ENCODE measurements at places on chromosomes 7 and 10. TPM values are rescaled to one million over a fixed set of nuclear protein-coding genes. Genes with fewer than 3 reads are reported as not detected.

DNA sequence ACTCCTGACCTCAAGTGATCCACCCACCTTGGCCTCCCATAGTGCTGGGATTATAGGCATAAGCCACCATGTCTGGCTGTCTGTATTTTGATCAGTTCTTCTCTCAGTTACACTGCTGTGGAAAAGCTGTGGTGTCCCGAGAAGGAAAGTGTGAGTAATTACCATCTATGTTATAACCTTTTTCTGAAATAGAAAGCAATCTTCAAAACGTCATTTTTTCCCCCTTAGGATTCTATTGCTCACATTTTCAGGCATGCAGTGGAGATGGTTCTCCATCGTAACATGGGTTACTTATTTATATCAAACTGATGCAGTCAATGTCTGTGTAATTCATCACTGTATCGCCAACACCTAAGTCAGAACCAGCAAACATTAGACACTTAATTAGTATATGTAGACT, 103.5 kb upstream of the FAM3C start:
- no peak for DNase-seq

The FEZF1 gene
- not detected for total RNA-seq

GRCh38 chr10:103843045-103843444, 12.3 kb downstream of the SH3PXD2A start:
- DNase-seq: no peak

DNA sequence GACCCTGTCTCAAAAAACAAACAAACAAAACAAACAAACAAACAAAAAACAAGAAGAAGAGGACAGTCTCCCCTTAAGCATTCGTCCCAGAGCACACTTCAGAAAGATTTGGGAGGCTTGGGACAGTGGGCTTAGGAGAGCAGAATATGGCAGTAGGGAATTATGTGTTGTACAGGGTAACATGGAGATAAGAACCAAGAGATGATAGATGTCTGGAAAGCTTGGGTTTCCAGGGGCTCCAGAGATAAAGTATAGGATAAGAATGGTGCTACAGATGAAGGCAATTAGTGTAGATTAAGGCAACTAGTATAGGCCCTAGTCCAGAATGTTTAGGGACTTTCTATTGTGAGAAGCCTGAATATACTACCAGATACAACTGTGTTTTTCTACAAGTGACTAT, 934.9 kb upstream of the AUTS2 start:
- DNase-seq: no peak

DNA sequence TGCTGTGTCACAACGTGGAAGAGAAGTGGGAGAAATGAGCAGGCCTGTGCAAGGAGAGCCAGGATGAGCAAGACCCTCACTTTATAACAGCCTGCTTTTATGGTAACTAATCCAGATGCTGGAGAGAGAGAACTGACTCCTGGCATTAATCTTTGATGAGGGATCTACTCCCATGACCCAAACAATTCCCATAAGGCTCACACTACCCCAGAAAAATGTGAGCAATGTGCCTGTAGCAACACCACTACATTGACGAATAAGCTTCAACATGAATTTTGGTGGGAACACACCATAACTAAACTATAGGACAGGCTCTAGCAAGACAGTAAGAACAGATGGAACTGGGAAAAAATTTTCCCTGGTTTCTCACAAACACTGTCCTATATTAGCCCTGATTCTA, 173.6 kb upstream of the PRSS58 start:
- no peak for DNase-seq

The FRMD4A gene
- total RNA-seq: 27.5 TPM

The TMEM130 gene
- total RNA-seq: 1.1 TPM

DNA sequence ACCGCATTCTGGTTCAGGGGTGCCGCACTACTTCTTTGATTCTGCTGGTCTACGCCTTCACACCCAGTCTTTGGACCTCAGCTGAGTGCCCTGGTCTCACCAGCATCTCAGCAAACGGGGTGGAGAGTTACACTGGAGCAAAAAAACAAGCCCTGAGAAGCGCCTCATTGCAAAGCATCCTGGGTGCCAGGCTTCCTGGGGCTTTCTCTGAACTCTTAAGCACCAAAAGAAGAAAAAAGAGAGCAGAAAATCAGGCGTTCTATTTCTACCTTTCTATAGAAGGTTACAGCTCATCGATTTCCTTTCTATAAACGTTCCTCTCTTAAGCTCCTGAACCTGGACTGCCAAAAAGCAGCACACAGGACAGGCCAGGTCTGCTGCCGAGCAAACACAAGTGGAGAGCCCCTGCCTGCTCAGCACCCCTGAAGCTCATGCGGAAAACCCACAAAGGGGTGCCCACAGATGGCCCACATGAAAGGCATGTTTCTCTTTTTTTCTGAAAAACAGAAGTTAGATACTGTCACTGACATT, 217.9 kb downstream of the SFMBT2 start:
- DNase-seq: no peak

DNA sequence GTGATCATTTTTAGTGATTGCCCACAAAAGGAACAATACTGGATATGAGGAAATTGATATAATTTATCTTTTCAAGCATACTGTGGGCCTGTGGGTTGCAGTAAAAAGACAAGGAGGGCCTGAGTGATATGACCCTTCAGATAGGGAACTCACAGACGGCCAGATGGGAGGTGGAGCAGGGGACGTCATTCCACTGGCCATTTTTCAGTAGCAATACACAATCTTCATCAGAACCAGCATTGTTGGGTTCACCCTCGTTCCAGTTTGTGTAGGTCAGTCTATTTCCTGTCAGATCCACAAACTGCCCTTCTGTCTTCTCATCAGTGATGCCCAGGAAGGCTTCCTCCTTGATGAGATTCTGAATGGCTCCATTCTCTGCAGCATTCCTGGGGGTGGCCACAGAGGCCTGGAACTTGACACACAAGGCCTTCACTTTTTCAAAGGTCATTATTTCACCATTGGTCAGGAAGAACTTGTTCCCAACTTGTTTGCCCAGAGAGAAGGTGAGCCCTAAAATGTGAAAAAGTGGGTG, 4.5 kb downstream of the MBL2 start:
- DNase-seq: no peak

DNA sequence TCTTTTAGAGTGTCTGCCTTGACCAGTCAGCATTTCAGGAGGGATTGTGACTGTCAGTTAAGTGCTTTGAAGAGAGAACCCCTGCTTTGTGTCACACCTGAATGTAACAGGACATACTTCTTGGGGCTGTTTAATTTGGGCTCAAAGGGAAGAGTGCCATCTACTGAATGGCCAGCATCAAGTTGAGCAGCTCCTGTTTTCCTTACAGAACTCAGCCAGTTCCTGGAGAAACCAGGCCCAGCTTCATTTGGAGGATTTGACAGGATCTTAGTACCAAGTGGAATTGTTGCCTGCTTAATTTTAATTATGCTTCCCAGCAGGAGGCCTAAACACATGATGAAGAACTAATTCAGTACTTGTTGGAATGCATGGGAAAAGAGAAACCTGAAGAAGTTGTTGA, 8.3 kb downstream of the ADD3 start:
- DNase-seq: peak; percentile 28

DNA sequence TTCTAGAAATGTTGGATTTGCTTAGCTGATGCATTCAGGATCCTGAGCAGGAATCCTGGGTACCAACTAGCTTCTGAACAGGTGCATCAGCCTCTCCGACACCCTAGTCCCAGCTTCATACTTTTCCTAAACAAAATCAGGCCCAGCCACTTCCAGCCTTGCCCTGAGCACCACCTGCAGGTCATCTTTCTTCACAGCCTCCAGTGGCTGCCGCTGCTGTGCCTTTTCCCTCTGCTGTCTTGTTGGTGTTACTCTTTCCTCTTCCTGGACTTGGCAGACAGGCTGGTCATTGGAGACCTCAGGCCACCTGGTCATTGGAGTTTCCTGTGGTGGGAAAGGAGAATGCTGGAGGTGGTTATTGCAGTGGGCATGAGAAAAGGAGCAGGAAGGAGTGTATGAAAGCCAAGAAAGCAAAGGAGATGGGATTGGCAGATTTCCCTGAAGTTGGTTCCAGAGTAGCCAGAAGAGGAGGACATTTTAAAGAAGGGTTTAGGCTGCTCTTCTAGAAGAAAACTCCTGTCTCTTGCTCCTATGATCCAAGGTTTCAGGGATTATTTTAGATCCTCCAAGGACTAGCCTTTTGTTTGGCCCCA, 48.2 kb upstream of the NFKB2 start:
- DNase-seq: peak; percentile 38

DNA sequence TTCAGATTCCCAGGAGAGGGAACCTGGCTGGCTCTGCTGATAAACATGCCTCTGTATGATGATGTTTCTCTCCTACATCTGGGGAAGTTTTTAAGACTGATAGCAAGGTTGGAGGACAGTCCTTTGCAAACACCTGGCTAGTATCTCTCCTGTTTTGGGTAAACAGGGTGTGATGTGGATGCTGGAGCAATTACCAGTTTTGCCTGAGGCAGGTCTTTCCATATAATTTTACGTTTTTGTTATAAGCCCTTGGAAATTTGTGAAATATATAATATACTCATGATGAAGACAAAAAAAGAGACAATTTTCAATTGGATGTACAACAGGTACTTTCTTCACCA, 138.6 kb downstream of the ADAM22 start:
- DNase-seq: no peak

GRCh38 chr7:142927085-142927745, 6.3 kb downstream of the TRPV5 start:
- no peak for DNase-seq

DNA sequence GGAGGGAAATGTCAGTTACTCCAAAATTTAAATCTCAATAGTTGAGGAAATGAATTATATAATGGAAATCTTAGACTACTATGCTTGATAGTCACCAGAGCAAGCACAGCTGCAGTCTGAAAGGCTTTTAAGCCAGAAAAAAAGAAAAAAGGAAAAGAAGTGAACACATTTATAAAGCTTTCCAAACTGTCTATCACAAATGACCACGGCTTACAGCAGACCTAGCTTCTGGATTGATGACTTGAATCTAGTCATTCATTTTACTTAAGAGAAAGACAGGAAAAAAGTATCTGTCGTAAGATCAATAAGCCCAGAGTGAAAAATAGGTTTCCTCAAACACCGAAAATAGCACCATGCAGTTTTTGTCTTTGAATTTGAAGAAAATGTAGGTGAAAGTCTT, 67.9 kb upstream of the OGDHL start:
- DNase-seq: no peak

- no peak for DNase-seq
Measured at GRCh38 chr7:117076426-117076943, 123.2 kb downstream of the ST7 start.

- no peak for DNase-seq
Measured at GRCh38 chr7:2824026-2824677, 20.0 kb downstream of the GNA12 start.

The ITIH5 gene
- total RNA-seq: under 0.01 TPM

- peak; percentile 72 for DNase-seq
Measured at GRCh38 chr7:17706734-17707133, 233.6 kb downstream of the SNX13 start.

The FAS gene
- 53.8 TPM for total RNA-seq

GRCh38 chr7:113331155-113331898, 213.0 kb upstream of the SMIM30 start:
- DNase-seq: no peak

The ZNF503 gene
- total RNA-seq: 0.83 TPM

GRCh38 chr7:42070068-42070467, 166.9 kb downstream of the GLI3 start:
- DNase-seq: peak; percentile 37

GRCh38 chr7:132881317-132881716, 200.6 kb downstream of the CHCHD3 start:
- DNase-seq: no peak

DNA sequence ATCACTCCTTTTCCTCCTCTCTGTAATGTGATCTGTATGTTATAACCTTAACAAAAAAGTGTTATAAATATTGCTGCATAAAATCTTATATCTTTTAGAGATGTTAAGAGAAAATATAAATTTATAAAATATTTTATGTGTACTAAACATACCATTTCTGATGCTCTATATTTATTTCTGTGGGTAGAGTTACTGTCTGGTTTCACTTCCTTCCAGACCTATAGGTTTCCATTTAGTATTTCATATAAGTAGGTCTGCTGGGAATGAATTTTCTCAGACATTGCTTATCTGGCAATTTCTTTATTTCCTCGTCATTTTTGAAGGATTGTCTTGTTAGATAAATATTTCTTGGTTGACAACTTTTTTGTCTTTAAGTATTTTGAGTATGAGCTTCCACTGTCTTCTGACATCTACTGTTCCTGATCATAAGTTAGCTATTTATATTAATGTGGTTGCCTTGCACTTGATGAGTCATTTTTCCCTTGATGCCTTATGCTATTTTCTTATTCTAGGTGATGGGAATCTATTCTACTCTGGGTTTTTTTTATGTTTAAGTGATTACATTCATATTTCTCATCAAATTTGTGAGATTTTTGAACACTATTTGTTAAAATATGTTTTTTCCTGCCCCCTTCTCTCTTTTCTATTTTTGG, 11.2 kb upstream of the THSD7A start:
- DNase-seq: no peak

DNA sequence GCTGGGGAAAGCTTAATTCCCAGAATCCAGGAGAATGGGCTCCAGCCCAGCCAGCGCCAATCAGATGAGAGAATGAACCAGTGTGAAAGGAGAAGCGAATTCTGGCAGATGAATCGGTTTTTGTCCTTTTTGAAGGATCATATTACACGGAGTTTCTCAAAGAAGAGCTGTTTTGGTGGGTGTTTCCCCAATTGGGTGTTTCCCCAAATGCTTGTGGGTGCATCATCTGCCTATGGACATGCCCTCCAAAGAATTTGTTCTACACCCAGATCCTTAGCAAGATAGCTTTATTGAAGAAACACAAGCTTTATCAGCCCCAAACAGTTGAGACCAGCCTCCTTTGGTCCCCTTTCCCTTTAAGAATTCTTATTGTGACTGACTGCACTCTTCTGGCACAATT, 186.5 kb upstream of the GPR26 start:
- no peak for DNase-seq

DNA sequence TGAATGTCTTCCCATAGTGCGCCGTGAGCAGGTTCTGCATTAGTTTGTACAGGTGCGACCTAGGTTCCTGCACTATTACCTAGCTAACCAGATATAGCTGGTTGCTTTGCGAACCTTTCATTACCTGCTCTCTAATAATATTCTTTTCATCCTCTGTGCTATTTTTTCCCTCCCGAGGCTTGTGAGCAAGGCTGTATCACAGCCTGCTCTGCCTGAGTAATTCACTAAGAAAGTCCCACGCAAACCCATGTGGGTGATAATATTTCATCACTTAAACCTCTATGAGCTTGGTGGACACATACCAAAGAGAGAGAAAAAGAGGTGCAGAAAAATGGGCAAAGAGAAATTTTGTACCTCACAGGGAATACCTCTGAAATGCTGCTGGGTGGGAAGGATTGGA, 8.4 kb downstream of the INHBA start:
- DNase-seq: peak; percentile 22

- DNase-seq: no peak
Measured at GRCh38 chr10:17387861-17388503, 66.4 kb downstream of the ST8SIA6 start.

GRCh38 chr7:45584261-45585210, 10.4 kb downstream of the ADCY1 start:
- no peak for DNase-seq

The WDR91 gene
- total RNA-seq: 5.2 TPM

The SVOPL gene
- total RNA-seq: not detected

GRCh38 chr7:99469381-99470065, 3.2 kb upstream of the ZNF789 start:
- DNase-seq: no peak

All from IMR-90 (cell line).